ENCODE measurements at places on chromosomes 12 and 14.

GRCh38 chr12:48967991-48968390 is 3.5 kb downstream of the WNT10B start:
- DNase-seq = no peak

DNA sequence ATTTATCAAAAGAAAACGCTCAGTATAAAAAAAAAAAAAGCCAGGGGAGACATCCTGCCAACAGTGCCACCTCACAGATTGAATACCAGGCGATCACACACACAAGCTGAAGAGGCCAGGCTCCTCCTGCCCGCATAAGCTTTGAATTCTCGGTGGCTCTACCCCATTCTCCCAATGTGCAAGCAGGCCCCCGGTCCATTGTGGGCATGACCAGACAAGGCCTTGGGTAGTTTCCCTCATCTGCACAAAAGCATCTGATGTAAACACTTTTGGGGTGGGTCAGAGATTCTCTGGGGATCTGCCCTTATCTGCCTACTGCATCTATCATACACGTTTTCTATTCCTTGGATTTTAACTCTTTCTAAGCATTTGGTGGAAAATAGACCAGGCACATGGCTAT is 16.2 kb downstream of the KLRF2 start:
- no peak for DNase-seq

DNA sequence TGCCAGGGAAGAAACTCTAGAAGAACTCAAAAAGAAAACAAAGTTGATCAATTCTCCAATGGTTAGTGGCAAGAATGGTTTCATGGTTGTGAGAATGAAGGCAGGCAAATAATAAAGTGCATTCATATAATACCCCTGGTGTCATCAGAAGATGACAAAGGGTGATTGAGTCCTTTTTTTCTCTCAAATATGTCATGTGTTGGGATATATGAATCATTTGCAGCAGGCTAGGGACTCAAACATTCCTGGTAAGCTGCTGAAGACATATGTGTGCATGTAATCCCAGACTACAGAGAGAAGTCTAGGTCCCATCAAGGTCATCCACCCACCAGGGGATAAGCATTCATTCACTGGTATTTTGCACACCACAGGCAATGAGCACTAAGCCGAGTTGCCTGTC is 82.4 kb upstream of the MYF6 start:
- DNase-seq = no peak

- DNase-seq = no peak
Measured at GRCh38 chr12:23657598-23657997, 291.9 kb downstream of the SOX5 start.

- no peak for DNase-seq
Measured at GRCh38 chr12:15701206-15701605, 88.0 kb downstream of the EPS8 start.

- DNase-seq = no peak
Measured at GRCh38 chr14:102528431-102529170, 19.0 kb upstream of the ANKRD9 start.
